ENCODE measurements at places on chromosomes 5 and 9. TPM values are rescaled to one million over a fixed set of nuclear protein-coding genes. Genes with fewer than 3 reads are reported as not detected.

BHMT gene
- 5.0 TPM for polyA plus RNA-seq

MRRF gene
- 23.5 TPM for polyA plus RNA-seq

PTGDS gene
- polyA plus RNA-seq: 3,209 TPM

GRM6 gene
- polyA plus RNA-seq: 1.1 TPM

CSF2 gene
- polyA plus RNA-seq: not detected

HSPB3 gene
- 0.44 TPM for polyA plus RNA-seq

PPP3R2 gene
- polyA plus RNA-seq: 0.17 TPM

DEPDC1B gene
- 5.9 TPM for polyA plus RNA-seq

PRLR gene
- polyA plus RNA-seq: 1.4 TPM

PCDHGC5 gene
- 5.4 TPM for polyA plus RNA-seq

SEC61B gene
- polyA plus RNA-seq: 134 TPM

PFDN1 gene
- 127 TPM for polyA plus RNA-seq

PRSS3 gene
- polyA plus RNA-seq: 20.1 TPM

TBCA gene
- polyA plus RNA-seq: 323 TPM

RAB3C gene
- 46.0 TPM for polyA plus RNA-seq

TAF1L gene
- 0.09 TPM for polyA plus RNA-seq

PCDHGA5 gene
- polyA plus RNA-seq: 15.5 TPM

KIF4B gene
- polyA plus RNA-seq: 0.14 TPM

SLCO6A1 gene
- polyA plus RNA-seq: not detected

FAM240B gene
- polyA plus RNA-seq: not detected

PTGER4 gene
- 4.3 TPM for polyA plus RNA-seq

LVRN gene
- 1.0 TPM for polyA plus RNA-seq

CTXN3 gene
- polyA plus RNA-seq: 10.8 TPM

ARHGEF37 gene
- polyA plus RNA-seq: 5.6 TPM

IL7R gene
- 1.8 TPM for polyA plus RNA-seq

TAF11L14 gene
- not detected for polyA plus RNA-seq

TLX3 gene
- polyA plus RNA-seq: 11.1 TPM

LHX2 gene
- 1.1 TPM for polyA plus RNA-seq

MXD3 gene
- polyA plus RNA-seq: 21.7 TPM

PTPN3 gene
- polyA plus RNA-seq: 6.3 TPM

PPP1R26 gene
- 37.8 TPM for polyA plus RNA-seq

CCDC152 gene
- 14.9 TPM for polyA plus RNA-seq

EXOSC2 gene
- 31.5 TPM for polyA plus RNA-seq

SLC45A2 gene
- 0.56 TPM for polyA plus RNA-seq

ADAMTS13 gene
- 16.5 TPM for polyA plus RNA-seq

SLC36A2 gene
- 0.24 TPM for polyA plus RNA-seq

STK32A gene
- polyA plus RNA-seq: 17.9 TPM

OBP2B gene
- not detected for polyA plus RNA-seq

GRXCR2 gene
- not detected for polyA plus RNA-seq

MARVELD2 gene
- polyA plus RNA-seq: 2.4 TPM

KIAA0825 gene
- 4.1 TPM for polyA plus RNA-seq

PLK2 gene
- 48.2 TPM for polyA plus RNA-seq

RNF183 gene
- 0.12 TPM for polyA plus RNA-seq

CMBL gene
- polyA plus RNA-seq: 48.3 TPM

CCDC112 gene
- polyA plus RNA-seq: 30.4 TPM
